ENCODE measurements at places on chromosomes 12 and 14.

GRCh38 chr14:97149775-97150174 lies 352.6 kb downstream of the VRK1 start:
- DNase-seq, result no peak

- peak; percentile 56 for DNase-seq
Measured at GRCh38 chr12:51320695-51321320, 3.2 kb downstream of the BIN2 start.

DNA sequence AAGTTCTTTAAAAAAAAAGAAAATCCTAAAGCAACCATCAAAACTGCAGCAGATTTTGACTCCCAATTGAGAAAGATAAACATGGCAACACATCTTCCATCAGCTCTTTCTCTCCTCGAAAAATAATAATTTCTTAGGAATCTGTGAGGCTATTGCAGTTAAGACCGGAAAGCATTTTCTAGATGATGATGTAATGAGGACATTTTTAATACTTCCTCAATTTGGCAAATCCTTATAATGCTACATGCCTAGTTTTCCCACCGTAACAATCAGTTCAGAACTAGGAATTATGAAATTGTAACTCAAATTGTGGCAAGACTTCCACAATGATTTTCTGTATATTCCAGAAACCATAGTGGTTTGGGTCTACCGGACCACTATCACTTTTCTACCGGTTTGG lies 180.9 kb upstream of the PDE3A start:
- no peak for DNase-seq

DNA sequence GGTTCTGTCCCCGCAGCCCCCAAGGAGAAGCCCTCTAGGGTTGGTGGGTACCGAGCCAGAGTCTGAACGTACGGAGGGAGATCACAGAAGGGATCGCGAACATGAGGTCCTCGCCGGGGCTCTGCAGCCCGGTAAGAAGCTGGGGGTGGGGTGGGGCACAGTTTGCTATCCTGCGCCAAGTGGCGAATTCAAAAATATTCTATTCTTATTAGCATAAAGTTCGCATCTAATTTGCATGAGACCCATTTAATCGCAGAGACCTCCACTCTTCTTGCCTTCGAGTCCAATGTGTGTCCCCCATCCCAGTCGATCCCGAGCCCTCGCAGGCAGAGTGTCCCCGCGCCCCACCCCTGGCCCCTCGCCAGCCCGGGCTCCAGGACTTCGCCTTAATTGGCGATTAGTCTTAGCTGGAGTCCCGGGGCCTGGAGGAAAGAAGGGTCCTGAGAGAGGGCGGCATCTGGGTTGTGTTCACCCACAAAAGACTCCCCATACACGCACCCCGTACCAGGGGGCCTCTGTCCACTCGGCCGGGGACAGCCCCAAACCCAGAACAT lies 604 bp upstream of the ARHGEF25 start:
- no peak for DNase-seq

DNA sequence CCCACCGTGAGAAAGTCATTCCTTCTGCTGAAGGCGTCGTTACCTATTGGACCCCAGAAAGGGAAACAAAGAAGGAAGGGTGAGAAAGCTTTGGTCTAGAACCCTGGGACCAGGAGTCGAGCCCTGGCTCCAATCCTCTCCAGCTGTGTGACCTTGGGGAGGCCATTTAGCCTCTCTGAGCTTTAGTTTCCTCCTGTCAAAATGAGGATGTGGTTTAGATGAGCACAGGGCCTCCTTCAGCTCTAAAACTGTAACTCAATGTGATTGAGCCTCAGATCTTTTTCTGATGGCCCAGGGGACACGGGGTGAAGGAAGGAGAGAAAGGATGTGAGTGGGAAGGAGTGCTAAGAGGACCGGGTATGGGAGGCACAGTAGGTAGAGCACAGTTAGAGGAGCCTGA lies 7.7 kb downstream of the JDP2 start:
- no peak for DNase-seq

DNA sequence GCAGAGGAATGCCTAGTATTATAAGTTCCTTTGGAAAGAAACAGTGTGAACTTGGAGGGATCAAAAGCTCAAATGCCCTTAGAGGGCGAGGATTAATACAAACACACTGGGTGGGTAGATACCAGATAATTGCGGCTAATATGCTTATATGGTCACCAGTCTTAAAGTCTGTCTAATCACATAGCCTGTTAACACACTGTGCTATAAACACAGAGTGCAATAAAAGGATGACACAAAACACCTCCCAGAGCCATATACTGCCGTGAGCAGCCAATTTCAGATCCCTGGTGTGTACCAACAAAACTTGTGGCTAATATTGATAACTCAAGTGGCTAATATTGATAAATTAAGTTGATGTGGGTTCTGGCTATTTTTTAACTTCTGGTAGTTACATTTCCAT lies 1.7 kb upstream of the IL26 start:
- DNase-seq, result no peak

- no peak for DNase-seq
Measured at GRCh38 chr12:11202811-11203210, 16.1 kb upstream of the TAS2R42 start.

GRCh38 chr12:52744493-52745156 lies 32.5 kb downstream of the KRT76 start:
- DNase-seq, result no peak

DNA sequence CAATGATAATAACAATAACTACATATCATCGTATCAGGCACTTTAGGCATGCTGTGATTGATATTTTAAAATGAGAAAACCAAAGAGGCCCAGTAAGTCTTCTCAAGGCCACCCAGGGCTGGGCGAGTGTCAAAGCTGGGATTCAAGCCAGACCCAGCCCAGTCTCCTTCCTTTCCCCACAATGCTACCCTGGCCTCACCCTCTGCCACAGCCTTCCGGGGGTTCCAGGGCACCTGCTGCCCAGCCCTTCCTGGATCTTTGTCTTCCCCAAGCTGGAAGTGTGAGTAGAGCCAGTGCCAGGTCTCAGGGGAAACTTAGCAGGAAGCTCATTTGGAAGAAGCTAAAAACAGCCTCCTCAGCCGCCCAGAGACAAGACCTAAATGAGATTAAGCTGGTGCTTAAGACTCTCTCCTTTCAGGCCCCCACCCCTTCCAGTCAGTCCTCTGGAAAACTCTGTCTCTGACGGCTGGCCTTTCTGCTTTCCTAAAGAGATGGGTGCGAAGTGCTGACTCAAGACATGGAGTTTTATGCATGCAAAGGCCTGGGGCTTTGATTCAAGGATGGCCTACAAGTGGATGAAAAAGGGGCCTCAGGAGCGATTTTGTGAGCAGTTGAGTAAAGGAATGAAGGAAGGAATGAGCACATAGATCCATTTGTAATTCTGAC lies 184.2 kb downstream of the KCNA5 start:
- DNase-seq, result no peak

- no peak for DNase-seq
Measured at GRCh38 chr12:131371401-131372170, 339.3 kb upstream of the SFSWAP start.

GRCh38 chr12:130945786-130946492 lies 7.8 kb upstream of the ADGRD1 start:
- no peak for DNase-seq

DNA sequence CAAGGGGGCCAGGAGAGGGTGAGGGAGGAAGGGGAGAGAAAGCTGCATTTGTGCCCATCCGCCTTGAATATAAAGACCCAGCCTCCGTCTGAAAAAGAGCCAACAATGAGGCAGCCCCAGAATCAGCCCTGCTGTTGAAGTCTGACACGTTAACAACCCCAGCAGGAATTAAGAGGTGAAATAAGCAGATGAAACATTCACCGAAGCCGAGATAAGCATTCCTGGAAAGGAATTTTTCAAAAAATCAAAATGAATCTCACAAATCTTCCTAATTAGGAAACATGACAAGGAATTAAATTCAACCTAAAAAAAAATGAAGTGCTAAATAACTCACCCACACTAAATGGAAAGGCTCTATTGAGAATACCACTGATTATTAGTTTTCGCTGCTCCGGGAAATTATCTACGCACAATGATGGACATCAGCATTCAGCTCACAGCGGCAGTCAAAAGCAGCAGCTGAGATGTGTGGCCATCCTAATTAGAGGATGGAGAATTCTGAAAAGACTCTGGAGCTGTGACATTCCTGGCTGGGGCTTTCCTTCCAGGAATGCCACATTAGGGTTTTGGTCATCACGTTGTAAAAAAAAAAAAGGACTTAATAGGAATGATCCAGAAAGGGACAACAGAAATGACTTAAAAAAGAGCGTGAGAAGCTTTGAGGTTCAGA lies 8.2 kb upstream of the PARP11 start:
- no peak for DNase-seq

DNA sequence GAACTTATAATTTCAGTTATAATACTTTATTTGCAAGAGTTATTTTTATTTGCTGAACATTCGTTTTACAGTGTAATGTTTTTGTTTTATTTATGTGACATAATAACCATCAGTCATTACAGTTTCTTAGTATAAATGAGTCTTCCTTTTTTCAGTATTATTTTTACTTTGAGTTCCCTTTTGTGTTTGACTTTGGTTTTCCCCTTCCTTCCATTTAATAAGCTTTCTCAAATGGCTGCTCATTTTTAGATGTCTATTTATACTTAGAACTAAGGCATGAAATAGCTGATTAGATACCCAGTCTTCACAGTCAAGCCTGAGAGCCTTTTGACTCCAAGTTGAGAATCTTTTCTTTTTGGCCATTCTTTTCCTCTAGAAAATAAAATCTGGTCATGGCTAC lies 404.5 kb downstream of the LRFN5 start:
- no peak for DNase-seq

GRCh38 chr14:85534458-85535293 lies 4.7 kb downstream of the FLRT2 start:
- DNase-seq, result peak; percentile 27

DNA sequence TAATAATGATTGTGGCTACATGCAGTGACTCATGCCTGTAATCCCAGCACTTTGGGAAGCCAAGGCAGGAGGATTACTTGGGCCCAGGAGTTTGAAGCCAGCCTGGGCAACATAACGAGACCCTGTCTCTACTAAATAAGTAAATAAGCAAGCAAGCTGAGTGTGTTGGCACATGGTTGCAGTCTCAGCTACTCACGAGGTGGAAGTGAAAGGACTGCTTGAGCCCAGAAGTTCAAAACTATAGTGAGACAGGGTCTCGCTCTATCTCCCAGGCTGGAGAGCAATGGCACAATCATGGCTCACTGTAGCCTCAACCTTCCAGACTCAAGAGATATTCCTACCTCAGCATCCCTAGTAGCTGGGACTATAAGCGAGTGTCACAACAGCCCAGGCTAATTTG lies 64.7 kb downstream of the RPS6KA5 start:
- no peak for DNase-seq

DNA sequence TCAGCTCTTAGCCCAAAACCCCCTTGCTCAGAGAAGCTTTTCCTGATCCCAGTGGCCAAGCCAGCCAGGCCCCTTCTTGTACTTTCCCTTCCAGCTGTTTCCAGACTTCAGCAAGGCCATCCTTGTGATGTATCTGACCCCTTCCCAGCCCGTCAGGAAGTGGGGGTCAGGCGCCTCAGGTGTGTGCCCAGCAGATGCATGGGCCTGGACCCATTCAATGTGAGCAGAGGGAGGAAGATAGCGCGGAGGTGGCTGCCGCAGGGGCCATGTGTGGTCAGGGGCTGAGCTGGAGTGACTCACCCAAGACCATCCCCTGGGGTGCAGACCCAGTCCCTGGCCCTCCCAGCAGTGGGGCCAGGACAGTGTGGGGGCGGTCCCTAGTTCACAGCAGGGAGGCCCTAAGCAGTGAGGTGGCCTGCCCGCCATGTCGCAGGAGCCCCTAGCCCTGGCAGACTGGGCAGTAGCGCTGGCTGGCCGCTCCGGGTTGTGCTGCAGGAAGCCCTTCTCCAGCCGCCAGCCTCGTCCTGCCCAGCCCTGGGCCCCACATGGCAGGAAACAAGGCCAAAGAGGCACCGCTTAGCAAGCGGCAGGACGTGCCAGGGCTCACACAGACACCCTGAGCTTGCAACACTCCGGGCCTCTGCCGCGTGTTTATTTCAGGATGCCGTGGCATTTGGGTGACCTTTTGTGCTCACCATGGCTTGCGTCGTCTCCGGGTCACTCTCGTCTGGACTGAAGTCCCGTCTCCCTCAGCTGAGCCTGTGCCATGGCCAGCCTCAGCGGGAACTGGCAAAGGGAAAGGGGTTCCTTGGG lies 12.0 kb downstream of the ADSS1 start:
- DNase-seq, result peak; percentile 16

DNA sequence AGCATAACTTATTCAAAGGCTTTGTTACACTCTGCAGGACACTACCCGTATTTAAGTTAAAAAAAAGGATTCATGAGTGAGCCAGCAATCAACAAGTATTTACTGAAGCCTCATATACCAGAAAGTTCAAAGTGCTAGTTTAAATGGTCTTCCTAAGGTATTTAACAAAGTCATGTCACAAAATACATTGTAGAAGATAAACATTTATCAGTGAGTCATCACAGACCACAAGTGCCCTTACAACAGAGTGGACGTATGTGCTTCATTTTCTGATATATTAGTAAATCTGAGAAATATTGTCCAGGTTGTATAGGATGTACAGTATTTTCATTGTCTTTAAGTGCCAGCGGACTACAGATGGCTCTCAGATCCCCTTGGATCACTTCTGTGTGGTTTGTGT lies 24.2 kb downstream of the FLRT2 start:
- DNase-seq, result no peak

GRCh38 chr14:100575266-100575995 lies 11.8 kb downstream of the BEGAIN start:
- no peak for DNase-seq

DNA sequence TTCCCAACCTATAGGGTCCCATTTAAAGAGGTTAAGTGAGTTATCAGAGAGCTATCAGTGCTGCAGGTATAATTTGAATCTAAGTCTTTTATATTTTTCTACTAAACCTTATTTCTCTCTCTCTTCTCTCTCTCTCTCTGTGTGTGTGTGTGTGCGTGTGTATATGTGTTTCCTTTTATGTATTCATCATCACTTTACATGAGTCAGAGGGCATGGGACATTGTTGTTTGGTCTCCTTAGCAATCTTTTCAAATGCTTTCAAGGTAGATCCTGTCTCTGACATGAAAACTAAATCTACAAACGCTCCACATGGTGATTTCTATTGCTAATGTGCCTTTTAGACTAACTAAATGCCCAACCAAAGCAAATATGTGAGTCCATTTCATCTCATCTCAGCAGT lies 459.7 kb downstream of the BTG1 start:
- DNase-seq, result peak; percentile 20

- DNase-seq, result no peak
Measured at GRCh38 chr12:100724071-100724470, 70.5 kb upstream of the ANO4 start.

DNA sequence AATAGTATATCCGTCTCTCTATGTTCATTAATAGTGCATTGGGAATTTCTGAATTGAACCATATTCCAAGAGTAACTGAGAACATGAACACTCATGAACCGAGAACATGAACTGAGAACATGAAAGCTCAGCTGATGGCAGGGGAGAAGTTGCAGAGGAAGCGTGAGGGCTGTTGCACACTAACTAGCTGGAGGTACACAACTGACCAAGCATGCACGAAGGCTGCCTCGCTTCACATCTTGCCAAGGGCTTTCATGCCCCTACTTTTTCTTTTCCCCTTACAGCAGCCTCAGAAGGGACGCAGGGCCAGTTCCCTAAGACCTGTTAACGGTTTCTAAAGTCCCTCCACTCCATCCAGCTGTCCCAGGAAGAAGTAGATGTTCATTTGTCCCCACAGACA lies 4.3 kb downstream of the RNASE1 start:
- DNase-seq, result no peak
